Stimulated activated CD8-positive, alpha-beta memory T cell treated with anti-CD3 and anti-CD28 coated beads, Interleukin-15, amount 100 ng/mL, for 24 hours (primary cell): ENCODE measurements at places on chromosomes 7 and 10.

GRCh38 chr10:78366663-78367411, 333.2 kb downstream of the RPS24 start:
- no peak for DNase-seq

GRCh38 chr7:26348234-26348851, 56.7 kb downstream of the SNX10 start:
- DNase-seq, result no peak

DNA sequence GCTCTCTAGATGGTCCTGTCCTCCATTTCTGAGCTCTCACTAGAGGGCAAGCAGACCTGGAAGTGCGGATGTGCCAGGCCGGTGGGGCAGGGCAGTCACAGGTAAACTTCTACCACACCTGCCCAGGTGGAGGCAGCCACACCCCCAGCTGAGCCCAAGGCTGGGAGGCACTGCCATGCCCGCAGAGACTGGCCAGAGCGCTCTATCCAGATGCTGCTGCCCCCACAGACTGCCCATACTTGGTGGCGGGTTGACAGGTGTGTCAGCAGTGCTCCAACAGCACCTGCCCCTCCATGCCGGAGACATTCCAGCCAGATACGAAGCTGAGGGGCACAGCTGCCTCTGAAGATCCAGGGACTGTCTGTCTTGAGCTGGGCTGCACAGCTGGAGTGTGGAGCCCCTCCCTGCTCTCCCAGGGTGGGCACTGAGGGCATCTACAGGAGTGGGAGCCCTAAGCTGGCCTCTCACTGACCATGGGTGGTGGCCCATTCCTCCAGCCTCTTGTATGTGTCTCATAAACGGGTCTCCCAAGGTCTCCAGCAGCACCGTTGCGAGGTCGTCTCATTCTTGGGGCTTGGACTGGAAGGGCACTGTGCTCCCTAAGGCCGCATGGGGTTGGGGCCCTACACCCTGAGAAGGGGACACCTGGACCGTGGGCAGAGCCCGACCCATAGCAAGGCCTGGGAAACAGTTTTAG, 38.2 kb upstream of the PPIF start:
- DNase-seq, result no peak

- no peak for DNase-seq
Observed at GRCh38 chr7:133290676-133291333, 37.9 kb downstream of the EXOC4 start.

GRCh38 chr7:84975586-84976185, 211.2 kb downstream of the SEMA3D start:
- no peak for DNase-seq

DNA sequence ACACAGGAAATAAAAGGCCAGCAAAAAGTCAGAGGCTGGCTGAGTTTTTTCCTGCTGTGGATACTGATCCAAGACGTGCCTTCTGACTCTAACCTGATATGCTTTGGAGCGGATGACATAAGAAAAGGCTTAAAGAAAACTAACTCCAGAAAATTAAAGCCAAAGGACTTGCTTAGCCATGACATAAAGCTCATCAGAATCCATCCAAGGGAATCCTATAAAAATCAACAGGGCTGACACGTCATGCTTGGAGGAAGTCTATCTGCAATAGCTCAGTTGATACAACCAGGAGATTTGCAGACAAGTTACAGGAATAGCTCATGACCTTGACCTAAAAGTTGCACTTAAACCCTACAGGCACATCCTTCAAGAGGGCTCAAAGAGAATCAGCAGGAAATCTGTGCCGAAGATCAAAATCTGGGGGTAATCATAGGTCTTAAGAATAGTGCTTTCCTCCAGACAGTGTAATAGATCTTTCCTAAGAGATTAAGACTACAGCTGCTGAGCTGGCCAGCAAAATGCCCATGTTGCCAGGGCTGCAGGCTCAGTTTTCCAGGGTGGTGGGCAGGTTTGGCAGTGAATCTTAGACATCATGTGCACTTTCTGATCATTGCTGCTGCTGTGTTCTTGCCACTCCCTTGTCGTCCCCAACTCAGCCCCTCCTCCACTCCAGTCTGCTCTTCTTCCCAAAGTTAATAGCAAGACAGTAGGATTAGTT, 111.5 kb upstream of the SVIL start:
- no peak for DNase-seq

GRCh38 chr7:42843205-42843800, 68.6 kb downstream of the C7orf25 start:
- no peak for DNase-seq

DNA sequence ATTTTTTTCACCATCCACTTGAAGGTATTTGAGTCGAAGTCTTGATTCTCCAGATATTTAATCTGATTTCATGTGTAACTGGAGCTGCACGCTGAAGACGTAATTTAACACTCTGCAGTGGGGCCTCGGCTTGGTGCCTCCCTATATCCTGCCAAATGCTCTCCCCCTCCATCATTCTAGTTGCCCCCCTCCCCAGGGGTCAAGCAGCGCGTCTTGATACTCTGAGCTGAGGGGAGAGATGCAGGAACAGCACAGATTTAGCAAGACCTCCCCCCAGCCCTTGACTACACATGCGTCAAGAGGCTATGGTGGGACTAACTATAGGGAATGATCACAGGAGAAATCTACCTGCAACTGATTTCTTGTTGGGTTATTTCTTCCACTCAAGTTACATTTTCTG, 85.8 kb downstream of the PRPF18 start:
- DNase-seq, result no peak

DNA sequence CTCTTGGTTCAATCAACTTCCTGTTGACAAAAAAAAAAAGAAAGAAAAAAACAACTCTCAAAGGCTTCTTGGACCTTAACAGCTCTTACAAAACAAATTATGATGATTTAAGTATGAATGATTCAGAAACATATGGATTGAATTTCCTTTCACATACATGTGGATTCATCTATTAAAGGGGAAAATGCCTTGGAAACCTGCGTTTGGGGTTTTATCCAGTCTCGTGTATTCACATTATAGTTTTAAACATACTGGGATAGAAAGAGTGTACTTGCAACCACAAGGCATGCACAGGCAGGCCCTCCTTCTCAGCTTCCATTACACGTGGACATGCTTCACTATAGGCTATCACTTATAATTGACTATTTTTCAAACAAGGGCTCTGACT, 286.7 kb downstream of the INHBA start:
- no peak for DNase-seq

- DNase-seq, result no peak
Observed at GRCh38 chr7:88450874-88451273, 144.2 kb upstream of the STEAP4 start.

- DNase-seq, result no peak
Observed at GRCh38 chr10:50592961-50593418, 30.8 kb downstream of the SGMS1 start.

GRCh38 chr10:110356628-110357245, 52.0 kb upstream of the SMNDC1 start:
- no peak for DNase-seq

DNA sequence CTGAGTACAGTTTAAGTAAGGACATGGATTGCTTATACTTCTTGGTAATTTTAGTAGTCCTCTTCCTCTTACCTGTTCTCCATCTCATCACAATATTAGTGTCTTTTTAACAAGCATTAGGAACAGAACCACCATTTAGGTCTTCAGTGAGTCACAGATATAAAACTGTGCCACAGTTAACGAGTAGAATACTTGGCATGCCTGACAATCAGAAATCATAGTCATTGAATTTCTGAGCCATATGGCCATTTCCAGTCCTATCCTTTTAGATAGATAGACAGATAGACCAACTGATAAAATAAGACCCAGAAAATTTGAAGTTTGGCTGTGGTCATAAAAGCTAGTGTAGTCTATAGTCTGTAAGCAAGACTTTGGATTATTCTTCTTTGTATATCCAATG, 71.1 kb downstream of the GBF1 start:
- DNase-seq, result no peak

DNA sequence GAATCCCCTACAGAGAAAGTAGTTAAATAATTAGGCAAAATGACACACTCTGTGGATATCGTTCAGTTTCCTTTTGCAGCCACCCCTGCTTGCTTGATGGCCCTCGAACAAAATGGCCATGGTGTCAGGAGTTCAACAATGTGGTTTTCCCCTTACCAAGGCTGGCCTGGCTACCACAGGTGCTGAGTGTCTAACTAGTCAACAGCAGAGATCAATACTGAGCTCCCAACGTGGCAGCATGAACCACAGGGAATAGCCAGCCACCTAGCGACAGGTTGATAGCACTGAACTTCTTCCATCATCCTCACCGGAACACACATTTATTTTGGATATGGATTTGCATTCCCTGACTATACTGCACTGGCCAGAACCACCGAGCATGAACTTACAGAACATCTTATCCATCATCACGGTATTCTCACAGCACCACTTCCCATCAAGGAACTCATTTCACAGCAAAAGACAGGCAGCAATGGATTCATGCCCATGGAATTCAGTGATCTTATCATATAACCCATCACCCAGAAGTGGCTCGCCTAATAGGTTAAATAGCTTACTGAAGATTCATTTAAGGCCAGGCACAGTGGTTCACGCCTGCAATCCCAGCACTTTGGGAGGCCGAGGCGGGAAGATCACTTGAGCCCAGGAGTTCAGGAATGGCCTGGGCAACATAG, 6.3 kb downstream of the C10orf67 start:
- no peak for DNase-seq

- no peak for DNase-seq
Observed at GRCh38 chr7:84149573-84149972, 45.0 kb downstream of the SEMA3A start.

GRCh38 chr10:11218395-11218794, 200.7 kb downstream of the CELF2 start:
- DNase-seq, result no peak

- no peak for DNase-seq
Observed at GRCh38 chr10:24887855-24888231, 64.6 kb downstream of the PRTFDC1 start.

DNA sequence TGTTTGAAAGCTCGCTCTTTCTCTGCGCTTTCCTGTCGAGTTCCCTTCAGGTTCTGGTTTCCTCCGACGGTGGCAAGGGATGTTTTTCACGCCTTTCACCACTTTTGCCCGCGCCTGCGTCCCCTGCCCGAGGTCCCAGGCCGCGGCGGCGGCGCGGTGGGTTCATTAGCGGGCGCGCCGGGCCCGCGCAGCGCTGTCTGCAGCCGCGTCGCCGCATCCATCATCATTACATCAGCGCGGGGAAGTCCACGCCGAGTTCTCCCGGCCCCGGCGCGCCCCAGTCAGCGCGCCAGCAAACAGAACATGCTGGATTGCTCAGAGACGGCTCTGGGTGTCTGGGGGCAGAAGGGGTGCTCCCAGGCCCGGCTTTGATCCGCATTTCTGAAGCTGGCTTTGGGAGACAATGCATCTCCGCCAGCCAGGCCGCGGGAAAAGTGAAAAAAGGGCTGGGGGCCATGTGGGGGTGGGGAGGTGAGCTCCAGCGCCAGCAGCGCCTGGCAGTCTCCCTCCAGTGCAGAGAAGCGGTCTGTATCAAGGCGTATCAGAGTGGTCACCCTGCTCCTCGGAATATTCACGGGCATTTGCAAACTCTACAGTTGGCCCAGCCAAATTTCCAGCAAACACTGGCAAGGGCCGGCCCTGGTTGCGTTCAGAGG, 8.9 kb downstream of the GLI3 start:
- DNase-seq, result no peak

GRCh38 chr10:69769395-69769992, 32.2 kb upstream of the COL13A1 start:
- DNase-seq, result no peak

GRCh38 chr7:7527047-7527446, 8.6 kb downstream of the COL28A1 start:
- DNase-seq, result no peak

GRCh38 chr10:55653531-55653930, 707.5 kb downstream of the ZWINT start:
- no peak for DNase-seq

GRCh38 chr7:19557726-19558465, 150.9 kb downstream of the POLR1F start:
- DNase-seq, result no peak

DNA sequence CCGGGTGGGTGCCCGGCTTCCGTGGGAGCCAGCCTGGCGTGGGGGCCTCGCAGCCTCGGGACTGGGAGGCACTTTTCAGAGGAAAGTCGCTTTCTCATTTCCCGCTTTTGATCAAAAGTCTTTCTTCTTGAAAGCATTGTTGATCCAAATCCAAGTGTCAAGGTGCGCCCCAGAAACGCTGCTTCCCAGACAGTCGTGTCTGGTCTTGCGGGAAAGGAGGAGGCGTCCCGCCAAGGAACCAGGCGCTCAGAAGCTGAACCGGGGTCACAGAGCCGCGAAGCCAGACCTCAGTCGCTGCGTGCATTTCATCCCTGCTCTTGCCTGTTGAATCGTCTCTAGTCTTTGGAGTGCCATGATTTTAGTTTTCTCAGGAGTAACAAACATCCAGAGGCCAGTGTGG, 1.1 kb upstream of the BNIP3 start:
- no peak for DNase-seq

GRCh38 chr7:9600974-9601373, 1167.6 kb downstream of the NXPH1 start:
- DNase-seq, result no peak

DNA sequence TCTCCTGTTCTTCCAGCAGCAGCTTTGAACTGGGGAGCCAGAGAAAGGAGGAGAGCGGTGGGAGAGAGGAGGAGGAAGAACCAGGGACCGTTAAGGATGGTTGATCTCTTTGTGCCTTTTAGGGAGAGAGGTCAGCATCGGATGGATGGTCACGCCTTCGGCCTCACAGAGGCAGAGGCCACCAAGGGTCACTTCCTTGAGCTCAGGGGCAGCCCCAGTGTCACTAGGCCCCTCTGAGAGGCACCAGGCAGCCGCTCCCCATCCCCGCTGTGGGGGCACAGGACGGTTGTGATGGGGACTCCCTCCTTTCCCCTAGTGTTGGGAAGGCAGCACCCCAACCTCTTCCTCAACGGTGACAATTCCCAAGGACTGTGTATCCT, 121.4 kb downstream of the DNAJB6 start:
- DNase-seq, result no peak

DNA sequence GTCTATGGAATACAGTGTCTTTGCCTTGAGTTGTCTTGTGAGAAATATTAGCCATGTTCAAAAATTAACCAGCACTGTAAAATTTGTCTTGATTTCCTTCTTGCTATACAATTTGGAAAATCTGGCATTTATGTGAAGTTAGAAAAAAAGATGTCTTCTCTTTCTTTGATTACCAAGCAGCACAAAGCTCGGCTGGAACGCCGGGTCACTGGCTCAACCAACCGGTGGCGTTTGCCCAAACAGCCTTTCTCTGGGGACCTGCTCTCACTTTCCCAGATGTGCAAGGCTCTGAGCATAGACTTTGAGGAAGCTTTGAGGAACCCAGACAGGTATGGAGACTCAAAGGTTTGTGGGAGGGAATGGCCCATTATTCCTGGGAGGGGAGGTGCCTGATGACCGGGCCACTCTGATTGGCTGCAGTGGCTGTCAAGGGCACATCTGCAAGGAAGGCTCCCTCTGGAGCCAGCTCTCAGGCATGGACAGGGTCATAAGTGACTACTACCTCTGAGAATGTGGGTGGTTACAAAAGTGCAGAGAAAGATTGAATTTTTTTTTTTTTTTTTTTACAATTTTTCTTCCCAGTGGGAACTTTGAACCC, 5.6 kb downstream of the BTBD16 start:
- no peak for DNase-seq
